ENCODE measurements at places on chromosomes 6 and 20.
A peak's percentile ranks its signal among the peaks of the same experiment; 100 is the strongest.

- no peak for DNase-seq
Observed at GRCh38 chr6:17493286-17493685, 99.9 kb downstream of the CAP2 start.

DNA sequence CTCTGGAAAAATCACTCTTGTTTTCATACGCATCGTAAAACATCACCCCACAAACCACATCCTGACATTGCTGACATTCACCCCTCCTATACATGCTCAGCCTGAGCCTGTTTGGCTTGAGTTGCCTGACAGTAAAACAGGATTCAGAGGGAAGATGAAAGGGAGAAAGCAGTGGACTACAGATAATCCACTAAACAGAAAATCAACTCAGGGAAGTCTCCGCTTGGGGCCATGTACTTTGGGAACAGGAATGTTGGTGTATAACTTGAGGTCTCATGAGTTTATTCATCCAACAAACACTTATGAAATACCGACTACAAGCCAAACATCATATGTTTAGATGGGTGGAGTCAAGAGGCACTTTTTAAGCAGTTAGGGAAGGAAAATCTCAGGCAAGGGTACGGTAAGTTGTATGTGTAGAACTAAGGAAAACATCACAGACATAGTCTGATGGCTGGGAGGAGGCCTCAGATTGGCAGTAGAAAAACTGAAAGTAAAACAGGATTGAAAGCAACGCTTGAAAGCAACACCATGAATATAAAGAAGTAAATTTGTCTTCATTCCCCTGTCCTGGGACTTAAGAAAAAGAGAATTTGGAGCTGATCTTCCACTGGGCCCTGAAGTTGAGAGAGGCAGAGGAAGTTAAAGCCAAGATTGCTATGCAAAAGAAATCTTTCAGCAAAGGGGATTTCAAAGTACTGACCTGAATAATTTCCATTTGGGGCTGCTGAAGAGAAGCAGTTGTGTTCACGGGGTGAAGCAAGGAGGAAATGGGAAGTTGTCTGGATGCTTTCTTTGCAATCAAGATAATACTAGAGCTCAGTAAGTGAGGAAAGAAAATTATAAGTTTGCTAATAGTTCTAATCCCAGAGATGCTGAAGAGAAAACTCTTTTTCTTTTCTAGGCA lies 28.8 kb downstream of the PDE7B start:
- no peak for DNase-seq

GRCh38 chr6:104381907-104382306 lies 477.8 kb downstream of the HACE1 start:
- DNase-seq: no peak

GRCh38 chr6:11341867-11342266 lies 109.4 kb upstream of the NEDD9 start:
- DNase-seq: no peak

DNA sequence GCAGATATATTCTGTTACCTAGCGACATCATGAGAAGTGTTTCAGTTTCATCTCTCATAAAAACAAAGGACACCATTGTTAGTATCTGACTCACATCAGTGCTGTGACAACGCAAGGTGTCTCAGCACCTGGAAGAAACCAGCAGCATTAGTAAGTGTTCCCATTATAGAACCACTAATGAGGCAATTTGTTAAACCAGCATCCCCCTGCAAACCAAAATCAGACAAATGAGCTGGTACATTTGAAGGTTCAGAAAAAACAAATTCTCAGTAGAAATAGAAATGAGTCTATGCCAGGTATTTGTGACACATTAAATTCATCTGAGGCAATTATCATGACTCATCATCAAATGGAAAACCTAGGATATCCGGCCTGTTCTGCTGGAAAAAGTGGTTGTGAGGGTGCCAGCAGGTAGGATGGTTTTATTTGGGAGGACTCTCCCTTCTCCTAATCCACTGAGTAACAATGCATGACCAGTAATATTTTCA lies 151.7 kb downstream of the TMEM200A start:
- DNase-seq: no peak

- DNase-seq: no peak
Observed at GRCh38 chr6:166297606-166298005, 10.6 kb downstream of the PRR18 start.

DNA sequence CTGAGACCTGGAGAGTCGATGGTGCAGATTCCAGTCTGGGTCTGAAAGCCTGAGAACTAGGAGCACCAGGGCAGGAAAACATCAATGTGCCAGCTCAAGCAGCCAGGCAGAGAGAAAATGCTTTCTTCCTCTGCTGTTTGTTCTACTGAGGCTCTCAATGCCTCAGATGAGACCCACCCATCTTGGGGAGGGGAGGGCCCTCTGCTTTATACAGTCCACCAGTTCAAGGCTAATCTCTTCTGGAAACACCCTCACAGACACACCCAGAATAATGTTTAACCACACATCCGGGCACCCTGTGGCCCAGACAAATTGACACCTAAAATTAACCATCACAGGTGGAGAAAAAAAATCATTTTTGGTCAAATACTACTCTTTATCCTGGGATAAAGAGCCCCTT lies 89.3 kb upstream of the SLC22A23 start:
- DNase-seq: no peak

DNA sequence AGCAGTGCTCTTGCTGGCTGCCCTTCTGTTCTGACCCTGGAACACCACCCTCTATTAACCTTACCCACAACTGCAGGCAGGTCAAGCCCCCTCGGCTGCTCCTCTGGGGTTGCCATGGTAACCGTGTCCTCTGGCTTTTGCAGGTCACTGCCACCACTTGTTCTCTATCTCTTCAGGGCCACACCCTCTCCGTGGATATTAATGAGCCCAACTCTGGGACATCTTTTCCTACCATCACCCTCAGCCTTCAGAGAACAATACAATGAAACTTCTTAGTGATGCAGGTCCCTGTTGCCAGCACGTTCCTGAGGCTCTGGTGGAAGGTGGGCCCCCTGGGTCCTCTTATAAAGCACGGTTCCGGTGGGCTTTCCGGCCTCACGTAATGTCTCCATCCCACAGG lies 30.8 kb upstream of the MICB start:
- DNase-seq: no peak

GRCh38 chr20:22371843-22372242 lies 212.5 kb downstream of the FOXA2 start:
- no peak for DNase-seq

GRCh38 chr6:37103169-37104039 lies 66.5 kb upstream of the PIM1 start:
- DNase-seq: no peak

GRCh38 chr6:152052061-152052460 lies 244.6 kb downstream of the ESR1 start:
- DNase-seq: no peak

GRCh38 chr20:59725476-59726280 lies 121.3 kb downstream of the PHACTR3 start:
- no peak for DNase-seq

DNA sequence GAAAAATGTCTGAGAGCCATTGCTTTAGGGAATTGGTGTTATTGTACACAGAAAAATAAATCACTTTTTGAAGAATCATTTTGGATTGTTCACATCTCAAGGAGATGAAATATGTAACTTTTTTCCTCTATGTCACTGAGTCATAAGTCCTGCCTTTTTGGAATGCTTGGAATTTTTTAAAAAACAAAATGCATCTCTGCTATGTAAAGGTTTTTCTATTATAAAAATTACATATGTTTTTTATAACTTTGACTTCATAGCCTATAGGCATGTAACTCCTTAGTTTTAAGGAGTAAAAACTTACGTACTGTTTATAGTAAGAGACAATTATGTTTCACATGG lies 8.7 kb downstream of the RNF144B start:
- no peak for DNase-seq

- DNase-seq: no peak
Observed at GRCh38 chr6:77015350-77015749, 447.9 kb downstream of the HTR1B start.

GRCh38 chr6:169865346-169866139 lies 114.1 kb downstream of the ERMARD start:
- DNase-seq: no peak

- no peak for DNase-seq
Observed at GRCh38 chr6:136932599-136932998, 10.5 kb downstream of the SLC35D3 start.

DNA sequence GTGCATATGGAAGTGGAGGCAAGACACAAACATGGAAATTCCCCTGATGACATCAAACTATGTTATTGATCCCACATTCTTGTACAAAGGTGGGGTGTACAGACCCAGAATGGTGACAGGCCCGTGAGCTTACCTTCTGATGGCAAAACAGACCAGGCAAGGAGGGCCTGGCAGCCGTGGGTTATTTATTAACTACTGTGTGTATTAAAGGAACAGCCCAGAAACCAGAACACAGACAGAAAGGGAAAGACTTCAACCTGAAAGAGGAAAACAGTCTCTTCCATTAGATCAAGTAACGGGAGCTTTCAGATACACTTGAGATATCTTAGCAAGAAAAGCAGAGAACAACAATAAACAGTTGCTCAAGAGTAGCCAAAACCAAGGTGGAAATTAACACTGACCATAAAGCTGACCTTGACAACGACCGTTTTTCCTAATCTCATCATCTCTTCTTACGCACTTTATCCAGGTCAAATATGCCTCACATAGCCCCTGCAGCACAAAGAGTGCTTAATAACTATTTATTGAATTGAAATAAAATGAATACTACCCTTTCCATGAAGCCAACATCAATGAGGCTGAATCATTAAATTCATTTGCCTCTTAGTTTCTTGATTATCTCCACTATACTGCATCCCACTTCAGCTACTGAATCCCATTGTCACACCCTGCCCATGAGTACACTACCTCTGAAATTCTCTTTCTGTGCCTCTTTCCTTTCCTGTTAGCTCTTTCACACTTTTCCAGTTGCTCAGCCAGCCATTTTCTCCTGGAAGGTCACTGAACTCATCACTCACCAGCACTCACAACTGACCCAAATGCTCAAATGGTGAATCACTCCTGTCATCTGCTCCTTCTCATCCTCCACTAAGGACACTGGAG lies 67.4 kb downstream of the MOXD1 start:
- peak; percentile 6 for DNase-seq

- DNase-seq: no peak
Observed at GRCh38 chr6:39166912-39167290, 51.9 kb upstream of the SAYSD1 start.

DNA sequence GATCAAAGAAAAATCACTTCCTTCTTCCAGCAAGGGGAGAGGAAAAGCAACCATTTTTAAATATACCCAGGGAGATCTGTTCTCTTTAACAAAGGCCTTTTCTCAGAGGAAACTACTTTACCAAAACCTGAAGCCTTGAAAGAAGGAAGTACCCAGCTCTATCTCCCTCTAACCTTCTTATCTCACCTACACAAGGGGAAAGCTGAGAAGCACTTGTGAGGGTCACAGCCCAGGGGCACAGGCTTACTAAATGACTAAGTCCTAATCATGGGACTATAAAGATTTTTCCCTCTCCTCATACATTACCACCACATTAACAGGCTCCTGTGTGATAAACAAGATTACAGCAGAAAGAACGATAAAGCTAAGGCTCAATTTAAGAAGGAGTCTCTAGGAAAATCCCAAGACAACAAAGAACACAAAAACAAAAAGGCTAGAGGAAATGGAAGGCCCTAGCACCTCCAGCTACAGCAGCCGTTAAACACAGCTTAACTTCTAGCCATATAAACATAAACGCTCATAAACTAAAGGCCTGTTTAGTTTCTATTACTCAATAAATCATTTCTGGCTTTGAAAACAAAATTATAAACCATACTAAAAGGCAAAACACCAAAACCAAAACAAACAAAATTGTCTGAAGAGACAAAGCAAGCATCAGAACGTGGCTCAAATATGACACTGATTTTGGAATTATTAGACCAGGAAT lies 284.9 kb upstream of the ECI2 start:
- DNase-seq: no peak

DNA sequence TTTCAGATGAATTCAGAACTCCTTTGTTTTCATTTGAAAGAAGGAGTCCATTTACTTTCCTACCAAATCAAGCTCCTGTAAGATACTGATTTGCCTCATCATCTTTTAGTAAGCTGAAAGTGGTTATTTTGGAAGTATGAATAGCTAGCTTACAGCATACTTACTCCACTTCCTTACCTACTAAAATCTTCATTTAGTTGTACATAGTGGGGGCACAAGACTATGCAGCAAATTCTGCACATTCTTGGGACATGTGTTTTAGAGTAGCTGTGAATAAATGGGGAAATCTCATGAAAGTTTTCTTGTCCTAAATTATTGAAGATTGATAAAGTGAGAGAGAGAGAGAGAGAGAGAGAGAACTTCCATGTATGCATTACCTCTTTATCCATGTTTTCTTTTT lies 256.3 kb downstream of the OGFRL1 start:
- DNase-seq: no peak

DNA sequence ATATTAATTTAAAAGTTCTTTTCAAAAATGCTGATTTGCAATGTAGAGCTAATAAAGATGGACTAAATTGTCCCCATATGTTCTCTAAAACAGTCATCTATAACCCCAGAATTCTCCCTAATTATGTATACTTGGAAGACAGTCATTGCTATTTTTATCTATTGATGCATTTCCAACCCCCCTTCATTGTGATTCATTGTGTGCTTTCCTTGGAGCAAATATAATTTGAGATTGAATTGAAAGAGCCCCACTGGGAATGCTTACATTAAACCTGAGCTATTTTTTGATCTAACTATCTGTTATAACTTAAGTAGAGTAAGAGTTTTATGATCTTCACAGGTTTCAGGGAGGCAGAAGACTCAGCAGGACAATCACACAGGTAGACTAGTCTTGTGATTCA lies 73.7 kb upstream of the PTCHD4 start:
- no peak for DNase-seq

GRCh38 chr6:112193535-112194051 lies 60.8 kb downstream of the LAMA4 start:
- DNase-seq: no peak

GRCh38 chr6:26355366-26355765 lies 9.6 kb upstream of the BTN3A2 start:
- DNase-seq: no peak

DNA sequence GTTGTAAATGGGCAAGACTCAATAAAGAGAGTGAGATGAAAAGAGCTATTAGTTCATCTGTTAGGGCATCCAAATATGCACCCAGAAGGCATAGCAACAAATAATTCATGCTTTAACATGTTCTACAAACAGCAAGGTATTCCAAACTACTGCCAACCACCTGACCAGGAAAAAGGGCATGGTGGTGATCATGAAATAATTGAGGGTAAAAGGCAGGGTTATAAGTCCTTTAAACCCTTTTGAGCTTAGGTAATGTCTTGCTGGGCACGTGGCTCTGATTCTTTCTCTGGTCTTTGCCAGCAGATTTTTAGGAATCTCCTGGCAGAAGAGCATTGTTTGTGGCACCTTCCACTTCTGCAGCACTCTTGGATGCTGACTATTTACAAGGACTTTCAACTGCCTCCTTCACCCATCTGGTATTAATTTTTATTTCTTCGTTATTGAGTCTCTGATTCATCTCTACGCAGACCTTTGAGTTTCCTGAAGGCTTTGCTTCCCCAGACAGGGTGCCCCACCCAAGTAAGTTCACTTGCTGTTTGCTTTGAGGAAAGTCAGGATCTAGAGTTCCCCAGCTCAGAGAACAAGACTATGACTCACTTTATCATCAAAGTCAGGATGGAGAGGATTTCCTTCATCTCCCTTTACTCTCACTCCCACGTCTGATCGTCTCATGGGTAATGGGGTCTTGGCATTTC lies 83.4 kb upstream of the NEDD9 start:
- DNase-seq: no peak

- DNase-seq: peak; percentile 1
Observed at GRCh38 chr6:119791736-119792135, 442.2 kb upstream of the MAN1A1 start.
